ENCODE measurements at places on chromosomes 4 and X.

GRCh38 chr4:63663870-63664269 is 745.4 kb downstream of the TECRL start:
- DNase-seq, result no peak

DNA sequence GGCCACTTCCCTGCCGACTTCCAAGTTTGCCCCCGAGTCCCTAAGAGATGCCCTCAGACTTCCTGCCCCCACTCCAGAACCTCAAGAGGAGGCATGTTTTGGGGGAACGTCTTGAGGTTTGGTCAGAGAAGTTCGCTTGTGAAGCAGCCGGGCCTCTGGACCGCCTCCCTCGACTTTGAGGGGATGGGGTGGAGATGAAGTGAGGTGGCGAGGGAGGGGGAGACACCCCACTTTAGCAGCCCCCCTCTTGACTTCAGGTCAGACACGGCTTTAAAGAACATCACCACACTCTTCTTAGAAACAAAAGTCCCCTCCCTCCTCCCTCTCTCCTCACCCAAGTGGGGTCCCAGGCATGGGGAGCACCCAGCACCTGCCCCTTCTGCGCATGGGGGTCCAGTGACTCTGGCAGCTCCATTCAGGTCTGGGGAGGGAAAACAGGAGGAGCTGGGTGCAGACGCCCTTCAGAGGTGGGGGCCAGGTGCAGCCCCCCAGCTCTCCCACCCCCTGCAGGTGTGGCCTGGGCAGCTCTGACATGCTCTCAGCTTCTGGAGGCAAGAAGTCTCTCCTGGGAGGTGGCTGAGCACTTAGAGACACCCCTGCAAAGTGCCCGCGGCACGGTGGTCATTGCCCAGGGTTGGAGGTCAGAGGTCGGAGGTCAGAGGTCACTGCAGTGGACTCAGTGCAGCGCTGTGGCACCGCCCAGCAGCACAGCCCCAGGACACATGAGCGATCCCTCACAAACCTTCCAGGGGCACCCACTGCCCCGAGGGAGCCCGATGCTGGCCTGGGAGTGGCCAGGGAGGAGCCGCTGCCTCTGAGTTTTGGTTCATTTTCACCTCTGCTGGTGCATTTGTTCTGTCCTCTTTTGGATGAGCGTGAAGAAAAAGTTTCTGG is 108.8 kb downstream of the CPZ start:
- no peak for DNase-seq

DNA sequence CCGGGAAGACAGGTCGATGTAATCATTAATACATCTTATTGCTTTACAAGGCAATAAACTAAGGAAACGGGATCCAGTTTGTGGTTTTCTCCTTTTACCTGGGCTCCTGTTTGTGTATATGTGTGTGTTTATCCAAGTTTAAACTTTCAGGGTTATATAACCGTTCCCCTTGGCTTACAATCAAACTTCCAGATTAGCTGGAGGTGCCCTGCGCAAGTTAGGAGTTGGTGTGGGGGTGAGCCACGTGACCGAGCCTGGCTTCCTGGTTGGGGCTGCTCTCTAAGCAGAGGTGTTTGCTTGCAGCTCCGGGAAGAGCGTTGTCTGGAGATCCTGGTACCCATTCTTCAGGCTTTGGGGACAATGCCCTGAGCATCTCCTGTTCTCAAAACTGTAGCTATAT is 129.2 kb downstream of the FHDC1 start:
- no peak for DNase-seq

DNA sequence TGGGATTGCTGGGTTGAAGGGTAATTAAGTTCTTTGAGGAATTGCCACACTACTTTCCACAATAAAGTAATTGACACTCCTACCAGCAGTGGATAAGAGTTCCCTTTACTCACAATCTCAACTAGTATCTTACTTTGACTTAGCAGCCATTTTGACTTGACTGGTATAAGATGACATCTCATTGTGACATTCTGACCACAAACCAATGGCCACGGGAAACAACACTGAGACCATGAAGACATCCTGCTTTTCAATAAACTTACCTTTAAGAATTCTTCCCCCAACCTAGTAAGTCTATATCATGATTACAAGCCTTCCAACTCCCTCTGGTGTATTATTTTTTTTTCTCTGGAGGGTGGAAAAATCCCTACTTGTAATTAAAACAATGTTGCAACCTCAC is 66.9 kb upstream of the WDR1 start:
- DNase-seq, result peak; percentile 8

DNA sequence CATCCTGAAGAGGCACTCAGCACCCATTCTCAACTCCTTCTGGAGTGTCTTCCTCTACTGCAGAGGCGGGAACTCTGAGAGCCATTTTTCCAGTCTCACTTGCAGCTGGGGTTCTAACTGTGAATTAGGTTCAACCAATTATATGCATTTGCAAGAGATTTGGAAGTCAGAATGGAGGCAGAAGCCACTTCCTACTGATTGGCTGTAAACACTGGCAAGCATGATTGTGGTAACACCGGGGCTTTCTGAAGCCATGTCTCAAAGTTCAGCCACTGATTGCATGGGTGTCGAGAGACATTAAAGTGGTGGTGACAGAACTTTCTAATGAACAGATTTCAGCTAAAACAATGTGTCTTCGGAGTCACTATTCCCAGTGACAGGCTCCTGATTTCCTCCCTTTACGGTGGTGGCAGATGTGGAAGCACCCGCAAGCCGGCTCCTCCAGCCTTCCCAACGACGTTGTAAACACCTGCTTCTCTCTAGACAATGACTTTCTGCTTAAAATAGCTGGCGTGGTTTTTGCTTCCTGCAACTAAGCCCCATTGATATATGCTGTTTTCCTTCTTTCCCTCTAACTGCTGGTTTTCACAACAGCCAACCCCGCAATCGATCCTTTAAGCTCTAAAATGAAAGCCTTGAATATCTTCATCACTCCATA is 92.0 kb downstream of the IRF2 start:
- DNase-seq, result no peak

DNA sequence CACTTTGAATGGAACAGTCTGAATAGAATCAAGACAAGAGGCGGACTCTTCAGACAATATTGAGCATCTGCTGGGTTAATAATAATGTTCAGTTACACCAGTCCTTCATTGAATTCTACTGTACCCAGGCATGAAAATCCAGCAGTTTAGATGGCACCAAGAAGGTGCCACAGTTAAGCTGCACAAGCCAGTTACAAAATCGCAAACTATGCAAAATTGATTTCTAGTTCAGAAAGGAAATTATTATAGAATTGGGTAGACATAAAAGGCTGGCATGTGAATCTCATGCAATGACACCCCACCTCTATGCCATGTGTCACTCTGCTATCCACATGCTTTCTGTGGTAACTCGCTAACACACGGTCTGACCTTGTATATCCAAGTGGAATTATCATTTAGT is 105.8 kb upstream of the VCX3A start:
- no peak for DNase-seq

DNA sequence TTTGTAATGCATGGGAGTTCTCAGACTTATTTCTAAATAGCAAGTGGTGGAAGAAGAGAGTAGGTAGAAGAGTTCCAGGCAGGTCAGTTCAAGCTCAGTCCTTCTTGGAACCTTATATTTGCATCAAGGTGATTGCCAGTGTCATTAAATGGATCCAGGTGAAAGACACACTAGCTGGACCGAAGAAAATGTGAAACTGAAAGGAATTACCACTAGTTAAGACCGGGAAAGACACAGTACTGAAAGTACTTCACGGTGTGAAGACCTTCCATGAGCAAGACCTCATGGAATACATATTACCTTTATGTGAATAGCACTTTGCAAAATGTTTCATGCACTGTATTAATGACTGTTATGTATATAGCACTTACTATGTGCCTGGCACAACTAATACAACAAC is 19.1 kb downstream of the TMEM150C start:
- no peak for DNase-seq

DNA sequence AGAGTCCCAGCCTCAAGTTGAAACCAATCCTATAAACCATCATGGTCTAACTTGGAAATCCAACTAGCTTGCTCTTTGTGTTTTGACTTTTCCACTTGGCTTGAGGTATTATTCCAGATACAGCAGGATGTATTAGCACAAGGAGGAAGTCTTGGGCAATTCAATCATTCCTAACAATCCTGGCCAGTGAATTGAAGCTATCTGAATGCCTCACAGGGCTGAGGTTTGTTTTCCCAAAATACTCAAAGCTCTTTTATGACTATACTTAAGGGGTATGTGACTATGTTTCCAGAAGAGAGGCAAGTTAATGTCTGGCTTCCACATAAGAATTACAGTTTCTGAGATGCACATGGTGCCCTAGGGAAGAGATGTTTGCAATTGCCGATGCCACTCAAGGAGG is 66.8 kb upstream of the SH3RF1 start:
- DNase-seq, result no peak

- DNase-seq, result peak; percentile 86
Observed at GRCh38 chrX:1246816-1247215, 21.8 kb upstream of the CSF2RA start.

GRCh38 chr4:16896881-16897750 is 1.3 kb downstream of the LDB2 start:
- no peak for DNase-seq

DNA sequence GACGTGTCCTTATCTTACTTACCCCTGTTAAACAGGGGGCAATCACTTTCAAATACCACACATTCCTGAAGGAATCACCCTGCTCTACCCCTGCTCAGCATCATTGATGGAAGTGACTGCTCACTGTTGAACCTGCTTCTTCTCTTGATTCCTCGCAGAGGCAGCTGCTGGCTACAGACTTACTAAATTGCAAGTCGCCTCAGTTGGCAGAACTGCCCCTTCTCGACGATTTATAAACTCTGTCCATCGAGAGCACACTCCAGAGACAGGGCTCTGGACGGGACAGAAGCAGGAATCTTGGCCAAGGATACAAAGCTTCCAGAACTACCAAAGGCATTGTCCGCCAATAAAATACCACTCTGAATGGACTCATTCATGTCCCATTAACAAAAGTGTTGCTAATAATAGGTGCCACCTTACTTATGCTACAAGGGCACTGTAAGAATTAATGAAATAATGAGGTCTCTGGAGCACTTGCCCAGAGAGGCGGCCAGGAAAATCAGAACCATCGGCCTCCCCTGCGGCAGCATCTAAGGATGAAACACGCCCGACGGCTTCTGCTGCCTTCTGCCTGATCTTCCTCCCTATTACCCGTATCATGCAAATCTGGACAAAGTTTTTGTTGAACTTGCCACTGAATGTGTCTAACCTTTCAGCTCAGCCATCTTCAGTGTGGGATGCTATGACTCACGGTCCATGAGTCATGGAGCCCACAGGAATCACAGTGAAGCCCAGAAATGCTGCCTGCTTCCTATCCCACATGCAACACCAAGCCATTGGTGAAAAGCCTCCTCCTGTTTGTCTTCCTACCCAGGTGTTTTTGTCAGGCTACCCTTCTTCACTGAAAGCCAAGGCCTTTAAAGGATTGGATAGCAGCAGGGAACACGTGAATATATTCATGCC is 164.9 kb downstream of the MAML3 start:
- peak; percentile 77 for DNase-seq

DNA sequence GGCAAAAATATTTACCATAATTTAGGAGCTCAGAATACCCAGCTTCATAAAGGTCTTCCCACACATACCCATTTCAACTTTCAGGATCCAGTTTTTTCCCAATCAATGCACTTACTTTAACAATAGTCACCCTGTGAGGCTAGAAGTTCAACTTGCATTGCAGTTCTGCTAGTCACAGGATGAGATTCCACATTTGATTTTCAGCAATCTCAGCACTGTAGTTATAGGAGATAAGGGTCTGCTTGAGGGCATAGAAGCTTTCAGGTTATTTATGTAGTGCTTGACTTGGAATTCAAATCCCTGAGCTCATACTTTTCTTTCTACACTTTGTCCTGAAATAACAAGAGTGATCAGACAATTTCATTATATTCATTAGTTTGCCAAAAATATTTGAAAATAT is 78.3 kb upstream of the IL2 start:
- DNase-seq, result no peak

DNA sequence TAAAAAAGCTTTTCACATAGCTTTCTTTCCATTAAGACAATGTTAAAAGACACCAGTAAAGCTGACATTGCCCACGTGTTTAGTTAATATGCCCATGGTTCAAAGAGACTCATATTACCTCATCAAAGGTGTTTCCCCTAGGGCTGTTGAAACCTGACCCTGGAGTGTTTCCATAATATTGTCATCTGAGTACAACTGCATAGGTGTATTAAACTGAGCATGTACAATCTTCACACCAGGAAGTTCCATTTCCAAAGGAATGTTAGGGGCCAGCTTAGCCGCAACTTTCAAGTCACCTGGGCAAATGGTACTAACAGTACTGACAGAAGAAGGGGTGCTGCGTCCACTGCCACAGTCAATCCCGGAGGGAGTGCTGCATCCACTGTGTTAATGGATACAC is 27.1 kb downstream of the PDLIM3 start:
- DNase-seq, result no peak

- no peak for DNase-seq
Observed at GRCh38 chr4:77159806-77160205, 2.8 kb downstream of the CCNG2 start.

GRCh38 chr4:87100168-87100567 is 120.2 kb downstream of the KLHL8 start:
- no peak for DNase-seq

- no peak for DNase-seq
Observed at GRCh38 chrX:47247999-47248320, 15.2 kb downstream of the USP11 start.
